ENCODE measurements at places on chromosomes 12 and 14. TPM values are rescaled to one million over a fixed set of nuclear protein-coding genes. Genes with fewer than 3 reads are reported as not detected.

Gene ACRBP
- total RNA-seq = 0.51 TPM

Gene CDKN3
- total RNA-seq = 3.7 TPM

Gene CYP27B1
- total RNA-seq = 3.9 TPM

Gene KRT7
- total RNA-seq = 895 TPM

Gene LRRC9
- not detected for total RNA-seq

Gene LGMN
- 34.0 TPM for total RNA-seq

Gene TAC3
- total RNA-seq = not detected

Gene ACSS3
- 0.26 TPM for total RNA-seq

Gene SERPINA12
- not detected for total RNA-seq

Gene MEG3
- 3.7 TPM for total RNA-seq

Gene GPR84
- 0.13 TPM for total RNA-seq

Gene NTF3
- total RNA-seq = not detected

Gene LMNTD1
- total RNA-seq = not detected

Gene DCAF5
- total RNA-seq = 11.1 TPM

Gene ZFYVE21
- total RNA-seq = 76.1 TPM

Gene NOXRED1
- 0.51 TPM for total RNA-seq

Gene RFLNA
- not detected for total RNA-seq

Gene PLEKHH1
- 4.7 TPM for total RNA-seq

Gene NOVA1
- total RNA-seq = under 0.01 TPM

Gene MGAT4C
- 0.26 TPM for total RNA-seq

Gene CCDC38
- 0.13 TPM for total RNA-seq

Gene TMEM121
- total RNA-seq = 0.51 TPM

Gene FIGNL2
- not detected for total RNA-seq

Gene LMO3
- 3.3 TPM for total RNA-seq

Gene POTEM
- not detected for total RNA-seq

Gene TPH2
- total RNA-seq = not detected

Gene IGFBP6
- total RNA-seq = 75.5 TPM

Gene PROX2
- total RNA-seq = not detected

Gene ACOT4
- total RNA-seq = 0.26 TPM
